Large intestine (tissue), 12 donors: ENCODE measurements at places on chromosomes 7 and 10. TPM values are rescaled to one million over a fixed set of nuclear protein-coding genes. Genes with fewer than 3 reads are reported as not detected.
A peak's percentile ranks its signal among the peaks of the same experiment; 100 is the strongest.

DNA sequence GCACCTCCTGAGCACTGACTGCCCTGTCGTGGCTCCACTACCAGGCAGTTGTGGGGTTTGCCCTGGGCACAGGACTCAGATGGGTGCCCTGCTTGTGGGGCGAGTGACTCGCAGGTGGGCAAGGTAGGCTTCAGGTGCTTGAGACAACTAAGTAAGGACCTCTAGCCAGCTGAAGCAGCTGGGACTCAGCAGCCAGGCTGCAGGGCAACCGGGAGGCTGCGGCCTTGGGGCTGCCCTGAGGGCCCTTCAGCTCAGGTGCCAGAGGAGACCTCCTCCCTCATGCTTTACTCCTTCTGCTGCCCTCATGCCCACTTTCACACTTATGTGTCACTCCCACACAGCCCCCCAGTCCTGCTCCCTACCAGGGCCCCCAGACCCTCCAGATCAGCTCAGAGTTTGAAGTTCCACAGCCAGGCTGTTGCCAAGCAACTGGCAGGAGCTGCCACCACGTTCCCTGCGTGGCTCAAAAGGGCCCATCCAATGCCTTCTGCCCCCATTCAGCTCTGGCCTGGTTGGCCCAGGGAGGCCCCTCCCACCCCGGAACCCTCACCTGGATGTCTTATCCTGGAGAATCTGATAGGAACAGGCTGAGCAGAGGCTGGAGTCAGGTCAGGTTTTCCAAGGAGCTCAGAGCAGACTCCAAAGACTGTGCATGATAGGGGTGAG is 10.0 kb downstream of the TLX1 start:
- no peak overlapping the region for H3K27ac ChIP-seq
- H3K36me3 ChIP-seq, result no peaks in the 10 kb centered on the region
- no peaks in the 10 kb centered on the region for H3K4me1 ChIP-seq
- peaks cover 100% of the 10 kb centered on the region for H3K27me3 ChIP-seq
- H3K4me3 ChIP-seq, result no peak overlapping the region
- no peak for DNase-seq

DNA sequence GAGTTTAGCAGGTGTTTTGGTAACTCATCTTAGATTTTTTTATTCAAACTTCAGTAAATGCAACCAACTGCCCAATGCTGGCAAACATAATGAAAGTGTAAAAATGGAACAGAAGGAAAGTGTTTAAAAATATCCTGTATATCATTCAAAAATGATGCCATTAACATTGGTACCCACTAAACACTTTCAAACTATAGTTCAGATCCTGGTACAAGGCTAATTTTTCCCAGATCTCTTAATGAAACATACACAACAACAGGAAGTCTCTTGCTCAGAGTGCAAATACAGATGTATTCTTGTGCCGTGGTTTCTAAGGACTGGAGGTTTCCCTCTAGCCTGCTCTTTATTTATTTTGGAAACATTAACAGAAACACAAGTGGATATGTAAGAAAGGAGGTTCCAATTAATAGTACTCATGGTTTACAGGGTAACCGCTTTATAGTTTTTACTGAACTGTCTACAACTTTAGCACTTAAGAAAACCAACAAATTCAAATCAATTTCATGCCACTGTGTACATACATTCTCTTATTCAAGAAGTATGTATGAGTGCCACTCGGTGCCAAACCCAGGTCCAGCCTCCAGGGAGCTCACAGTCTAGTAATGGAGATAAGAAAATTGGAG is 176.0 kb upstream of the AKR1E2 start:
- no peak overlapping the region for H3K27ac ChIP-seq
- no peaks in the 10 kb centered on the region for H3K36me3 ChIP-seq
- no peaks in the 10 kb centered on the region for H3K27me3 ChIP-seq
- DNase-seq, result no peak

DNA sequence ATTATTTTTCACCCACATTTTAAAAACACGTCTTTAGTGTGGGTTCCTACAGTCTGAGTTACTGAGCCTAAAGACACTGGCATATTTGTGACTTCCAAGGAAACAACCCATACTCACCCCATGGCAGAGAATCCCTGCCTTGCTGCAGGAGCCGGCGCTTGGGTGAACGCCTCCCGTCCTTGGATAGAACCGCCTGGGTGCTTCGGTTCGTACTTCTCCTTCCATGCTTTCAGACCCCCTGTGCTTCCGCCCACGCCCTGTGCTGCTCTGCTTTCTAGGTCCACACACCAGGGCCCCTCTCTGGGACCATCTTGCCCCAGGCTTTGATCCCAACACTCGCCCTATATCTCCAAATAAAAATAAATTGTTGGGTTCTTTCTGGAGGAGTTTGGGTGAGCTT is 125.8 kb downstream of the PTPRN2 start:
- H3K4me1 ChIP-seq, result no peaks in the 10 kb centered on the region
- H3K36me3 ChIP-seq, result no peaks in the 10 kb centered on the region
- H3K4me3 ChIP-seq, result no peak overlapping the region

GRCh38 chr7:30503274-30504212 is 1.1 kb downstream of the GGCT start:
- H3K36me3 ChIP-seq, result peaks cover 4% of the 10 kb centered on the region
- DNase-seq, result no peak
- peaks cover 6% of the 10 kb centered on the region for H3K4me1 ChIP-seq
- peak overlapping the region; percentile 92 for H3K4me3 ChIP-seq
- peak overlapping the region; percentile 77 for H3K27ac ChIP-seq

TFPI2 gene
- 15.5 TPM for polyA plus RNA-seq

GCK gene
- polyA plus RNA-seq, result 2.3 TPM

SLC35B4 gene
- 10.5 TPM for polyA plus RNA-seq
